LHCN-M2 (cell line): ENCODE measurements at places on chromosomes 6 and 20. TPM values are rescaled to one million over a fixed set of nuclear protein-coding genes. Genes with fewer than 3 reads are reported as not detected.

Gene TGM2
- 6.3 and 7.4 TPM in 2 replicates for total RNA-seq

Gene MMP24
- total RNA-seq: 0.26 and 0.69 TPM in 2 replicates

Gene SIRPD
- not detected in 2 replicates for total RNA-seq

Gene BMP7
- not detected in 2 replicates for total RNA-seq

Gene MAS1
- total RNA-seq: not detected in 2 replicates

Gene PRDM13
- total RNA-seq: under 0.01 TPM in 1 of 2 replicates, not detected in the other
